Cardiac muscle cell (in vitro differentiated cells and primary cell): ENCODE measurements at places on chromosomes 5 and 9. TPM values are rescaled to one million over a fixed set of nuclear protein-coding genes. Genes with fewer than 3 reads are reported as not detected.

The PIP5K1B gene
- polyA plus RNA-seq = 2.0 and 3.2 TPM in 2 replicates

The PCDHGA12 gene
- 0.45 and 0.52 TPM in 2 replicates for polyA plus RNA-seq

The C1QTNF3 gene
- polyA plus RNA-seq = 0.91 and 3.2 TPM in 2 replicates

The OCLN gene
- polyA plus RNA-seq = 4.0 and 4.4 TPM in 2 replicates

The BRD3OS gene
- 32.3 and 40.4 TPM in 2 replicates for polyA plus RNA-seq

The NDUFS4 gene
- polyA plus RNA-seq = 180 and 212 TPM in 2 replicates

The SHISAL2B gene
- 0.36 and 1.6 TPM in 2 replicates for polyA plus RNA-seq

The KIAA0825 gene
- 1.3 and 1.5 TPM in 2 replicates for polyA plus RNA-seq

The SV2C gene
- polyA plus RNA-seq = 0.13 TPM in 1 of 2 replicates, not detected in the other

The IL5 gene
- polyA plus RNA-seq = not detected in 2 replicates

The SLC25A2 gene
- polyA plus RNA-seq = not detected in 2 replicates

DNA sequence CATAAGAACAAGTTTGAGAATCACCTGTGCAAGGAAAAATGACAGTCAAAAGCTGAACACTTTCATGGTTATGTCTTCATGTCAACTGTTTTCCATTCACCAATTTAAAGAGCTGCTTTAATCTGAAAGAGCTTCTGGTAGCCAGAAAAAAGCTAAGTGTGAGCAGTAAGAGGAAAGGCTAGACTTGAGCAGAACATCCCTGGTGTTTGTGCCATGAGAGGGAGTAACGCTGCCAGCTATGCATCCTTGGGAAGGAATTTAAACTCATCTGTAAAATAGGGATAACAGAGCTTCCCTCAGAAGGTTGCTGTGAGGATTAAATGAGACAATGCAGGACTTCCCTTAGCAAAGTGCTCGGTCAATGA is 193.7 kb downstream of the MAPKAP1 start:
- no peaks in the 10 kb centered on the region for H3K27me3 ChIP-seq
- DNase-seq = no peak
- H3K4me1 ChIP-seq = peaks cover 56% of the 10 kb centered on the region
- no peak overlapping the region for H3K4me3 ChIP-seq
- H3K27ac ChIP-seq = no peak overlapping the region

GRCh38 chr5:65861830-65862241 is 64.5 kb upstream of the ERBIN start:
- H3K27me3 ChIP-seq = no peaks in the 10 kb centered on the region
- DNase-seq = peak; percentile 81
- no peak overlapping the region for H3K27ac ChIP-seq
- H3K36me3 ChIP-seq = no peaks in the 10 kb centered on the region
- H3K4me1 ChIP-seq = no peaks in the 10 kb centered on the region

DNA sequence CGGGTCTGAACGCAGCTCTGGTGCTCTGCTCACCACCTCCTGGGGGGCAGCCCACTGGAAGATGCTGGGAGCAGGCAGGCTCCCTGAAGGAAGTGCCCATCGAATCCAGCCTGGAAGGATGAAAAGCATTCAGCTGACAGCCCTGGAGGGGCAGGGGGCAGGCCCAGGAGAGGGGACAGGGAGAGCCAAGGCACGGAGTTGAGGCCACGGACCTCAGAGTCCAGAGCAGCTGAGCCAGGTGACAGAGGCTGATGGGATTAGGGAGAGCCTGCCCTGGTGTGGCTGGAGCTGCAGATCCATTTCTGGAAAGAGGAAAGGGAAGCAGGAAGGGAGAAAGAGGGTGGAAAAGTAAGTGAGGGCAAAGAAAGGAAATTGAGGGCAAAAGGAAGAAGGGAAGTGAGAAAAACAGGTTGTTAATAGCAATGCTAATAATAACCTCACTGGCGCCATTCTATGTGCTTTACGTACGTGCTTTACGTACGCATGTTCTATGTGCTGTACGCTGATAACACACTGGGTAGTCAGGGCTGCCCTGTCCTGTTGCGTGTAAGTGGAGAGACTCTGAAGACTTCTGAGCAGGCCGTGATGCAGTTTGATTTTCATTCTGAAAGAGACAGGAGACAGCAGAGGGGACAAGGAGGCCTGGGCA is 52.6 kb downstream of the LMX1B start:
- no peak overlapping the region for H3K27ac ChIP-seq
- H3K4me1 ChIP-seq = peaks cover 6% of the 10 kb centered on the region
- H3K27me3 ChIP-seq = peaks cover 56% of the 10 kb centered on the region
- DNase-seq = no peak
- H3K4me3 ChIP-seq = no peak overlapping the region

DNA sequence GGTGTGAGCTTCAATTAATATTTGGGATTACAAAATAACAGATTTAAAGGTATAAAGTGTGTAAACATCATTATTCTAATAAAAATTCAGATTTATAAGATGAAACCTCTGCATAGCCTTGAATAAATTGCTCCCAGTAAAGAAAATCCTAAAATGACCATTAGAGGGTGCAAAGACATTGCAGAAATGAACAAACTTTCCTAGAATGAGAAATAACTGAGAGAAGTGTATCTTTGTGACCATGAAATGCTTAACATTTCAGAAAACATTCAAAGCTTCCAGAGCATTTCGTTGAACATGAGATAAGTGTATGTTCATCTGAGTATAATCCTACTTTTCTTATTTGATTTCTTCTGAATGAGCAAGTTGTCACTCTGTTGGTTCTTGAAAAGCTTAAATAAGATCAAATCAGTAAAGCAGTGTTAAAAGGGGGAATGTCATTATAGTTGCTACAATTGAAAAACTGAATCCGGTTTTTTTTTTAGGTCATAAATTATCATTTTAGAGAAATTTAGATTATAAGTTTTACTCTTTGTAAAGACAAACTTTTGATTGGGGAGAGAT is 24.7 kb upstream of the NUDT12 start:
- H3K27ac ChIP-seq = no peak overlapping the region
- no peaks in the 10 kb centered on the region for H3K4me1 ChIP-seq
- H3K4me3 ChIP-seq = no peak overlapping the region
- H3K27me3 ChIP-seq = no peaks in the 10 kb centered on the region
- no peaks in the 10 kb centered on the region for H3K36me3 ChIP-seq
- peak; percentile 55 for DNase-seq

- peaks cover 8% of the 10 kb centered on the region for H3K27me3 ChIP-seq
- no peak overlapping the region for H3K4me3 ChIP-seq
- no peaks in the 10 kb centered on the region for H3K36me3 ChIP-seq
Measured at GRCh38 chr5:169567079-169567478, 16.5 kb upstream of the SPDL1 start.

DNA sequence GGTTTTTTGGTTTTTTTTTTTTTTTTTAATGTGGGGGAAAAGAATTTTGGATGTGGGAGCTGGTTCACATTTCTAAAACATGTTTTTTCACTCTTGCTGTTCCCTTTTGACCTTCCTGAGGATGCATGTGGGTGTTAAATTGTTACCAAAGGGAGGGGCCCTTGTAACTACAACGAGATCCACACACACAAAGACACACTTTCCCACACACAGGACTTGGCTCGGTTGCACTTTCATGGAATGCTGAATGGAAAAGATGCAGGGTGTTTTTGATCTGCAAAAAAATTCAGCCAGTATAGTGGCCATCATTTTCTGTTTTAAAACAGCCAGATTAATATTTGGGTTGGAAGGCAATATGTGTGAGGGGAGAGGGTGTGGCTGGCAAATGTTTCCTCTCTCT is 576.9 kb downstream of the EBF1 start:
- no peaks in the 10 kb centered on the region for H3K4me1 ChIP-seq
- DNase-seq = no peak
- no peak overlapping the region for H3K27ac ChIP-seq
- H3K36me3 ChIP-seq = no peaks in the 10 kb centered on the region
- no peak overlapping the region for H3K4me3 ChIP-seq

- no peak overlapping the region for H3K4me3 ChIP-seq
- no peaks in the 10 kb centered on the region for H3K4me1 ChIP-seq
- no peak for DNase-seq
Measured at GRCh38 chr5:51194671-51195070, 188.6 kb upstream of the ISL1 start.

DNA sequence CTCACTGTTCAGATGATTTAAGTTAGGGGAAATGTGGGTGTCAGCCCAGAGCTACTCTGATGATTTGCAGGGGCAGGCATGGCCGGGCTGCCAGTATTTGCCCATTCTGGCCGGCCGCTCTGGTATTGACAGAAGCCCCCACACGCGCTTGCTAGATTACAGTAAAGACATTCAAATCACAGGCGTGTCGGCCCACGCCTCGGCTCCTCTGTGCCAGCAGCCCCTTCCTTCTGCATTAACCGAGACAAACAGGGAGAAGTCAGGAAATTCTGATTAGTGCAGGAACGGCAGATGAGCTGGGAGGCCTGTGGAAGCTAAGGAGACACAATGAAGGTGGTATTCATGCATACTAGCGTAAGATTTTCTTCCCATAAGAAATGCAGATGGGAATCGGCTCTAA is 113.3 kb downstream of the CRB2 start:
- H3K36me3 ChIP-seq = no peaks in the 10 kb centered on the region
- no peak for DNase-seq
- peaks cover 10% of the 10 kb centered on the region for H3K4me1 ChIP-seq
- no peak overlapping the region for H3K4me3 ChIP-seq
- H3K27ac ChIP-seq = no peak overlapping the region

DNA sequence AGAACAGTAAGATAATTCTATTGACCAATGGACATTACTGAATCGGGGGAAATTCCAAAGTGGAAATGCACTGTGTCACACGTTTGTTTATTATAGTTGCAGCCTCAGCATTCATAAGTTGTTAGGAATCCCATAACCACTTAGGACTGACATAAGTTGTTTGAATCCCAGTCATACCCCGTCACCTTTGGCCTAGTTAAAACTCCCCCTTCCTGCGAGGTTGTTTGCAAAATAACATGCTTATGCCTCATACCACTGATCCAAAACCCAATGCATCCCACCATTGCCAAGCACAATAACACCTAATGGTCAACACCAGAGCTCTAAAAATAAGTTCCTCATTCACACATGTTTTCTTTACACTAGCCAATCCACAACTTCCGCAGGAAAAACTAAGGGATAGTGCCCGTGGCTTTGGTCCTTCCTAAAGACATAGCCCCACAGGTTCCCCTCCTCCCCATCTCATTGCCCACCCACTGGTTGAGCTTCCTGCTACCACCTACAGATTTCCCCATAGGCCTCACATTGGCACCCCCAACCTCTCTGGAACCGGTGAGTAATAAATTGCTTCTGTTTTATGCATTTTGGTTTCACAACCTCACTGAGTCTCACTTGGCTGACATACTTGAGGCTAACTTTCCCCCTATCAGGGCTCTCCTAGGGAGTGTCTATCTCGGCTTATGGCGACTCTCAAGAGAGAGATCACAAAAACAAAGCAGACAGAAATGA is 42.3 kb upstream of the MUSK start:
- H3K27me3 ChIP-seq = no peaks in the 10 kb centered on the region
- no peaks in the 10 kb centered on the region for H3K4me1 ChIP-seq
- no peak overlapping the region for H3K27ac ChIP-seq
- DNase-seq = no peak

- H3K4me3 ChIP-seq = no peak overlapping the region
- DNase-seq = no peak
- H3K4me1 ChIP-seq = no peaks in the 10 kb centered on the region
- H3K27ac ChIP-seq = no peak overlapping the region
Measured at GRCh38 chr5:21236971-21237427, 1249.0 kb upstream of the CDH18 start.

GRCh38 chr9:17942498-17942897 is 363.6 kb downstream of the SH3GL2 start:
- no peaks in the 10 kb centered on the region for H3K27me3 ChIP-seq
- H3K4me1 ChIP-seq = no peaks in the 10 kb centered on the region
- H3K36me3 ChIP-seq = no peaks in the 10 kb centered on the region

GRCh38 chr9:26928902-26929495 is 18.0 kb downstream of the PLAA start:
- DNase-seq = no peak
- H3K27ac ChIP-seq = no peak overlapping the region
- no peaks in the 10 kb centered on the region for H3K27me3 ChIP-seq
- H3K4me3 ChIP-seq = no peak overlapping the region
- no peaks in the 10 kb centered on the region for H3K4me1 ChIP-seq

- no peaks in the 10 kb centered on the region for H3K36me3 ChIP-seq
- H3K4me3 ChIP-seq = no peak overlapping the region
- H3K27ac ChIP-seq = no peak overlapping the region
- no peak for DNase-seq
- no peaks in the 10 kb centered on the region for H3K4me1 ChIP-seq
- H3K27me3 ChIP-seq = no peaks in the 10 kb centered on the region
Measured at GRCh38 chr9:122562134-122562760, 9.3 kb downstream of the OR1N2 start.
